ENCODE measurements at places on chromosomes 11 and 22.

DNA sequence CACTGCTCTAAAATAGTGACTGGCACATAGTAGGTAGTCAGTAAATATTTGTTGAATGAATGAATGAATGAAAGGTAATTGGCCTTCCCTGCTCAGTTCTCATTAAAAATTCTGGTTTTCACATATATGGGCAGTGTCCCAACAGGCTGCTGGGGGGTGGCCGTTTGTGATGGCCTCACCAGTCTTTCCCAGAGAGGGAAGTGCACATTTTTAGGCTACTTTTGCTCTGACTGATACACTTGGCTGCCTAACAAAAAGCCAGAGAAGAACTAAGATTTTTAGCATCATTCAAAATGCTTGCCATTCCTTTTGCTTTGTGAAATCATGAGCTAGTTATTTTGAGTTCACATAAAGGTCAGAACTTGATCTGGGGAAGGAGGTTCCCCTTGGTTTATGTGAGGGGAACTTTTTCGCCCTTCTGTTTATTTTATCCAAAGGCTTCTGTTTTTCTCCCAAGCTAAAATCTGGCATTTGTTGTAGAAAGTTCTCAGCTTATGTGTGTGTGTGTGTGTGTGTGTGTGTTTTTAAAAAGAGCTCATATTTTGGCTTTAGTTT is 83.1 kb downstream of the PTPRJ start:
- DNase-seq, result no peak

- DNase-seq, result no peak
Measured at GRCh38 chr11:119509969-119510401, 87.0 kb upstream of the THY1 start.

- no peak for DNase-seq
Measured at GRCh38 chr11:87894961-87895360, 280.3 kb downstream of the RAB38 start.

DNA sequence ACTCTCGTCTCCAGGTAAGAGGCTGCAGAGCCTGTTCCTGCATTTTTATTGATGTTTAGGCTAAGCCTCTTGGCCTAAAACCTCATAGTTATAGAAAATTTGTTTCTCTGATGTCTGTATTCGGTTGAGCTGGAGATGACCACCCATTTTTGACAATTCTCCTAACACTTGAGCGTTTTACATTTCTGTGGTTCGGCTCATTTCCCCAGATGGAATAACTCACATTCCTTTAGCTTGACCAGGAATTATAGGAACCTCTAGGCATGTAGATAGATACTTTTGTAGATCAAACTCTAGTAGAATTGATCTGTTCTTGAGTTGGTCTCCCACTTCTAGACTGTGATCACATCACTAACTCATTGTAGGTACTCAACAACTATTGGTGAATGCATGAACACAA is 172.6 kb upstream of the CADM1 start:
- no peak for DNase-seq

DNA sequence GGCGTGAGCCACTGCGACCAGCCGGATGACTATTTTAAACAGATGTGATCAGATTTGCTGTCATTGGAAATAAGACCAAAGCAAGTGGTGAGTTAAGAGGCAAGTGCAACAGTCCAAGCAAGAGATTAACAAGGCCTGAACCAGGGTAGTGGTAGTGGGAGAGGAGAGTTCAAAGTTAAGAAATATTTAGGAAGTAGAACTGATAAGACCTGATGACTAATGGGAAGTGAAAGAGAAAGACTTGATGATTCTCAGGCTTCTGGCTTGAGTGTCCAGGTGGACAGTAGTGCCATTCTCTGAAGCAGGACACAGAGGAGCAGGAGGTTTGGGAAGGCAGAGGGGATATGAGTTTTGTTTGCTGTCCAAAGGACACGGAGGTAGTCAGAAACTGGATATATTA is 7.2 kb downstream of the NDUFC2 start:
- no peak for DNase-seq

GRCh38 chr11:35227576-35228327 is 88.8 kb downstream of the CD44 start:
- no peak for DNase-seq

GRCh38 chr11:13233173-13233745 is 44.3 kb upstream of the BMAL1 start:
- DNase-seq, result no peak

- no peak for DNase-seq
Measured at GRCh38 chr22:20228055-20228938, 39.8 kb downstream of the RTN4R start.
